Thoracic aorta (tissue), 2 donors: ENCODE measurements at places on chromosomes 6 and 20.

DNA sequence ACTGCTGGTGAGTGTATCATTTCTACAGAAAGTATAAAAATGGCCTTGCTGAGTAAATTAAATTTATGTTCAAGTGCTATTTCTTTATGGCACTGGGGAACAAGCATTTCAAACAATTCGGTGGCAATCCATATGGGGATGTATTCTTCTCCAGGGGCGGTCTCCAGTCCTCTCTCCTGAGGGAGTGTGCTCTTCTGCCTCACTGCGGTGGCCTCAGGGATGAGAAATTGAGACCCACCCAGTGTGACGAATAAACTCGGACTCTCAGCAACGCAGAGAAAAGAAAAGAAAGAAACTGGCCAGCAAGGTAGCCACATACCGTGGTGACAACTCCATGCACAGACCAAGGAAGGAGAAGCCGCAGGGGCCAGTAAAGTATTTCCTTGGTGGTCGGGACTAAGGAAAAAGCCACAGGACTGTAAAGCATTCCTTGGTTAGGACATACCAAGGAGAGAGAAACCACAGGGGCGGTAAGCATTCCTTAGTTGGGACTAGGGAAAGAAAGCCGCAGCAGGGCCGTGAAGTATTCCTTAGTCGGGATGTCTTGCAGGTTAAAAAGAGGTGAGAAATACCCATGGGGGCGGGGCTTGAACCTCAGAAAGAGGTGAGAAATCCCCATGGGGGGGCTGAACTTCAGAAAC is 13.6 kb upstream of the GOPC start:
- no peak overlapping the region for H3K27ac ChIP-seq
- H3K4me3 ChIP-seq, result no peak overlapping the region
- H3K36me3 ChIP-seq, result no peaks in the 10 kb centered on the region
- DNase-seq, result no peak

GRCh38 chr6:165701564-165702354 is 38.7 kb upstream of the PDE10A start:
- DNase-seq, result no peak
- H3K4me1 ChIP-seq, result peaks cover 36% of the 10 kb centered on the region
- H3K27me3 ChIP-seq, result no peaks in the 10 kb centered on the region
- H3K36me3 ChIP-seq, result no peaks in the 10 kb centered on the region

GRCh38 chr6:135449246-135449645 is 48.3 kb downstream of the AHI1 start:
- no peak overlapping the region for H3K27ac ChIP-seq
- H3K4me1 ChIP-seq, result no peaks in the 10 kb centered on the region
- H3K36me3 ChIP-seq, result peaks cover 6% of the 10 kb centered on the region
- no peaks in the 10 kb centered on the region for H3K27me3 ChIP-seq
- DNase-seq, result no peak
- H3K4me3 ChIP-seq, result no peak overlapping the region

- H3K4me1 ChIP-seq, result no peaks in the 10 kb centered on the region
- no peak overlapping the region for H3K27ac ChIP-seq
- H3K27me3 ChIP-seq, result no peaks in the 10 kb centered on the region
- no peak overlapping the region for H3K4me3 ChIP-seq
- no peak for DNase-seq
- H3K36me3 ChIP-seq, result no peaks in the 10 kb centered on the region
These were observed 40.9 kb downstream of the LY86 start for GRCh38 chr6:6629402-6629801.

DNA sequence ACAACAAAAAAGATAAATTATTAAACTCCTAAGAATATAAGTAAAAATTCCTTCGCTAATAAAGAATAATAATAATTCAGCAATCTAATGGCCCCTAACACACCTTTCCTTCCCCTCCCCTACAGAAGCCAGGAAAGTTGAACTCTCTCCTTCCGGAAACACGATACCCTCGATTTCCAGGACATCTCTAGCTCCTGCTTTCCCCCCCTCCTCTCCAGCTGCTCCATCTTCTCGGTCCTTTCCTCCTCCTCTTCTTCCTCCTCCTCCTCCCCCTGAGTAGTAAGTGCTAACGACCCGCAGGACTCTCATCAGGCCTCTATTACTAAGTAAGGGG is 603 bp downstream of the TASP1 start:
- H3K36me3 ChIP-seq, result no peaks in the 10 kb centered on the region
- DNase-seq, result no peak
- peak overlapping the region; percentile 82 for H3K27ac ChIP-seq
- H3K4me3 ChIP-seq, result peak overlapping the region; percentile 99
- no peaks in the 10 kb centered on the region for H3K27me3 ChIP-seq

DNA sequence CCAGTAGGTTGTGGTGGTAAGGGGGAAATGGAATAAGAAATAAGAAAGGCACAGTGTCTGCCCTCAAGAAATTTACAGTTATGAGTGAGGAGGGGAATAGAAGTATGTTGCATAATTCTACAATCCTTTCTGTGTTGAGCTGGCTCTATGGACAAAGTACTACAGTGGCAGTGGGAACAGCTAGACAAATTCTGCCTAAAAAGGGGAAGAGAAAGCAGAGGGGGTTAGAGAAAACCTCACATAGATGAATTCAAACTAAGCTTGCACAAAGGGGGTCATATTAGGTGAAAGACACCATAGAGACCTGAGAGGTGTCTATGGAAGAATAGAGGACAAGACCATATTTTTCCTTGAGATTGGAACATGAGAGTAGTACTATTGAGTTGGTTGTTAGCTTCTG is 146.9 kb upstream of the VGLL2 start:
- H3K4me3 ChIP-seq, result no peak overlapping the region
- H3K4me1 ChIP-seq, result no peaks in the 10 kb centered on the region
- H3K27me3 ChIP-seq, result no peaks in the 10 kb centered on the region
- H3K27ac ChIP-seq, result no peak overlapping the region

- DNase-seq, result no peak
- no peaks in the 10 kb centered on the region for H3K36me3 ChIP-seq
- H3K27me3 ChIP-seq, result no peaks in the 10 kb centered on the region
- H3K27ac ChIP-seq, result no peak overlapping the region
These were observed 130.6 kb upstream of the INSM1 start for GRCh38 chr20:20237093-20237959.

- H3K4me1 ChIP-seq, result no peaks in the 10 kb centered on the region
- DNase-seq, result no peak
- no peak overlapping the region for H3K27ac ChIP-seq
- H3K4me3 ChIP-seq, result no peak overlapping the region
- H3K27me3 ChIP-seq, result no peaks in the 10 kb centered on the region
These were observed 167.3 kb downstream of the TRMT11 start for GRCh38 chr6:126153661-126154060.

DNA sequence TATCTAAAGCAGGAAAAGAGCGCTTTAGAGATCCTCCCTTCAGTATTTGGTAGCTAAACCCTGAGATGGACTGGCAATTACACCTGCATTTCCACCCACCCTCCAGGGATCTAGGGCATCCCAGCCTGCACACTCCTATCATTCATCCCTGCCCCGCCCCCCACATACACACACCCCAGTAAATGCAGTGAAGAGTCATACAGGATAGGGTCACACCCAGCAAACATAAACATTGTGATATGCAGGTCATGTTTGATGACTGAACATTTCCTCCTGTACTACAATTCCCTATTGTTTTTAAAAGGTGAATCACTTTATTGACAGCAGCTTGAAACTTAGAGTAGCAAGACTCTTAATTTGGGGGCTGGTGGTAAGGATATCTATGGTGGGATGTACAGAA is 112.9 kb downstream of the FOXO3 start:
- H3K4me1 ChIP-seq, result peaks cover 71% of the 10 kb centered on the region
- DNase-seq, result no peak
- no peaks in the 10 kb centered on the region for H3K27me3 ChIP-seq
- no peak overlapping the region for H3K27ac ChIP-seq
- H3K4me3 ChIP-seq, result no peak overlapping the region

- no peak for DNase-seq
- no peaks in the 10 kb centered on the region for H3K27me3 ChIP-seq
- H3K27ac ChIP-seq, result no peak overlapping the region
- peak overlapping the region; percentile 84 for H3K4me3 ChIP-seq
- no peaks in the 10 kb centered on the region for H3K36me3 ChIP-seq
- H3K4me1 ChIP-seq, result peaks cover 10% of the 10 kb centered on the region
These were observed 493 bp downstream of the CD83 start for GRCh38 chr6:14118091-14118439.

DNA sequence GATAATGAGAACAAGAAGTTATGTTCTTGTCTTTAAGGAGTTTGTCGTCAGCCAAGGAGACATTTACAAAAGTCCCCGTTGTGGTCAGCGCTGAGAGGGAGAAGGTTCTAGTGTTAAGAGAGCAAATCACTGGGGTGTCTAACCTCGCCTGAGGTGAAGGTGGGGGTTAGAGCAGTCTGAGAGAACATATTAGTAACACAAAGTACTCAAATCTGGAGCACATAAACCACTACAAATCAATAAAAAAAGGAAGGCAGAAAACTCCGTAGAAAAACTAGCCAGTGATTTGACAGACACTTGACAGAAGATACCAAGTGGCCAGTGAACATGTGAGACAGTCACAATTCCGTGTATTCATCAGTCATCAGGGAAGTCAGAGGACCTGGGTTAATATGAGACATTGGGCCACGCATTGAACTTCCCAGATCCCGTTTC is 45.4 kb downstream of the CDS2 start:
- H3K4me3 ChIP-seq, result no peak overlapping the region
- H3K27me3 ChIP-seq, result no peaks in the 10 kb centered on the region
- peaks cover 6% of the 10 kb centered on the region for H3K36me3 ChIP-seq
- no peak overlapping the region for H3K27ac ChIP-seq
- DNase-seq, result no peak
- H3K4me1 ChIP-seq, result peaks cover 38% of the 10 kb centered on the region

DNA sequence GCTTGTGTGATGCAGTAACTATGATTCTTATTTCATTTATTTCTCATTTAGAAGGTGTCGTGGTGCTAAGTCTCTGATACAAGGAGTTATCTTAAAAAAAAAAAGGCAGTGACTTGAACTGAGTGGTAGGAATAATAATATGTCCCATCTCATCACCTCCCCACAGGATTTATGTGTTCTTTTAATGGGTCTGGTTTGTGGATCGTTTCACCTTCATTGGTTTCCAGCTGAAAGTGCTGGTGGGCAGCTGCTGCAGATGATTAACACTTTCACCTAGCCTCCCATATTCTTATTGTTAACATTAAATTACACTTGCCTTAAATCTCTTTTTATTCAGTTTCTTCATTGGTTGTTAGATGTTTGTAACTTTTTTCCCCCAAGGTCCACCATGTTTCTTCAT is 68.8 kb downstream of the ANKRD6 start:
- no peaks in the 10 kb centered on the region for H3K27me3 ChIP-seq
- no peak for DNase-seq
- H3K36me3 ChIP-seq, result no peaks in the 10 kb centered on the region
- H3K4me1 ChIP-seq, result peaks cover 2% of the 10 kb centered on the region

GRCh38 chr20:11890331-11891076 is 27.2 kb upstream of the BTBD3 start:
- no peaks in the 10 kb centered on the region for H3K27me3 ChIP-seq
- H3K4me3 ChIP-seq, result peak overlapping the region; percentile 91
- H3K27ac ChIP-seq, result peak overlapping the region; percentile 86
- peaks cover 13% of the 10 kb centered on the region for H3K4me1 ChIP-seq
- peak; percentile 51 for DNase-seq

DNA sequence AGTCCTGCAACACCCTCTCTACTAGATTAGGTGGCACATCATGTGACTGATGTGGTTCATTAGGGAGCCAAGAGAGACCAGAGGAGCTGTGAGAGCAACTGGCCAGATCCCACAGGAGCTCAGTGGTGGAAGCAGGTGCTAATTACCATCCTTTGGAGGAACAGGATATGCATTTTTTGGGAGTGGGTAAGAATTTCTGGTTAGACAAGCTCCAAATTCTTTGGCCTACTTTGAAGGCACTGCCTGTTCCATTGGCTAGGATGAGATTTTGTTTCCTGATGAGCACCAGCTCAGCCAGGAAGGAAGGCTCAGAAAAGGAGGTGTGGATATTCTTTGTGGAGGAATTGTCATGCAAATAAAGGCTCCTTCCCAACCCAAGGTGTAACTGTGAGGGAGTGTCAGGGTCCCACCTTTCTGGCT is 130.3 kb upstream of the BMP2 start:
- H3K27ac ChIP-seq, result no peak overlapping the region
- no peaks in the 10 kb centered on the region for H3K36me3 ChIP-seq
- no peak overlapping the region for H3K4me3 ChIP-seq
- DNase-seq, result no peak
- H3K27me3 ChIP-seq, result no peaks in the 10 kb centered on the region

DNA sequence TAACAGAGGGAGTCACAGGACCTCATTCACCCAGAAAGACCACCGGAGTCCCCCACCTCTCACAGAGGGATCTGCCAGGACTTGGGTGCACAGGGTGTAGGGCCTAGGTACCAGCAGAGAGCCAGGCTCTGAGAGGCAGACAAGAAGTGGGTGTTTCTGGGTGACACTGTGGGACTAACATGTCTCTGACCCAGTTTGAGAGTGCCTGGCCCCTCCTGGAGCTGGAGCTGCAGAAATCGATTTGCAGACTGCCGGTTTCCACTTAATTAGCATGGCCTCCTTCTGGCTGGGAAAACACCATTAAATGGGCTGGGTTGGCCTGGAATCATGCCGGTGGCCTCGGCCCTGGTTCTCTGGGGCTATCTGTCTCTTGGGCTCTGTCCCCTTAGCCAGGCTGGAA is 59.2 kb downstream of the PPP1R16B start:
- no peaks in the 10 kb centered on the region for H3K27me3 ChIP-seq
- no peaks in the 10 kb centered on the region for H3K4me1 ChIP-seq
- no peak overlapping the region for H3K4me3 ChIP-seq
- H3K36me3 ChIP-seq, result no peaks in the 10 kb centered on the region

GRCh38 chr6:162493917-162494316 is 233.6 kb downstream of the PRKN start:
- no peaks in the 10 kb centered on the region for H3K27me3 ChIP-seq
- no peaks in the 10 kb centered on the region for H3K36me3 ChIP-seq
- H3K4me1 ChIP-seq, result no peaks in the 10 kb centered on the region
- H3K27ac ChIP-seq, result no peak overlapping the region
- no peak overlapping the region for H3K4me3 ChIP-seq

DNA sequence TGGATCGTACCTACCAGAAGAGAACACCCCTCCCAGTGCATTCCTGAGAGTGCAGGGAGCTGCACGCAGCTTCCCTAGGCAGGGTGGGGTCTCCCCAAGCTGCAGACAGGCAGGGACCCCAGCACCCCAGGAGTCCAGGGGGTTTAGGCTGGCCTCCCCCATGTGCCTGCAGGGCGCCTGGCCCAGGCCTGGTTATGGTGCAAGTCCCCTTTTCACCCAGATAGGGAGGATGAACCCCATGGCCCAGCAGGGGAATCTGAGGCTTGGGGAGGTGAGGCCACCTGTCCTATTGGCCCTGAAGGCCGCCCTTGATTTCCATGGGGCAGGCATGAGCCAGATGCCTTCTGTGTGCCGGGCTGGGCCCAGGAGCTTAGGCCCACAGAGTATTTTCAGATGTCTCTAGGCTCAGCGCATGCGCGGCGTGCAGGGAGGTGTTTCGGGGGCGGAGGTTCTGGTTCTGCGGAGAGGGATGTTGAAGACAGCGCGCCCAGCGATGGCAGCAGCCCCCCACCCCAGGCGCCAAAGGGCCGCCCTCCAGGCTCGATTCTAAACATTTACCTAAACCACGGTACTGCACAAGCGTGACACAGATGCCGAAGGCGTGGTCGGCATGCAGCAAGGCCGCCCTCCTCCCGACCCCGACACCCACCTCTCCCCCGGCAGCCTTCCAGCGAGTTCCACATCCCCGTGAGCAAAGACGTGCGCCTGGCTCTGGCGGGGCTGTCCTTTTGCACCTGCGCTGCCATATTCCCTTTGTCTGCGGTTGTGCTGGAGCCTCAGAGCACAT is 29.4 kb downstream of the COL20A1 start:
- H3K27ac ChIP-seq, result no peak overlapping the region
- H3K4me1 ChIP-seq, result no peaks in the 10 kb centered on the region
- no peak for DNase-seq
- H3K4me3 ChIP-seq, result no peak overlapping the region
- H3K36me3 ChIP-seq, result no peaks in the 10 kb centered on the region

GRCh38 chr6:21037453-21037852 is 503.2 kb downstream of the CDKAL1 start:
- no peaks in the 10 kb centered on the region for H3K4me1 ChIP-seq
- no peak for DNase-seq
- no peak overlapping the region for H3K27ac ChIP-seq
